ENCODE measurements at places on chromosomes 2 and 18. TPM values are rescaled to one million over a fixed set of nuclear protein-coding genes. Genes with fewer than 3 reads are reported as not detected.

- H3K27me3 ChIP-seq: no peaks in the 10 kb centered on the region
- no peaks in the 10 kb centered on the region for H3K36me3 ChIP-seq
- H3K4me3 ChIP-seq: no peak overlapping the region
Observed at GRCh38 chr2:83584672-83585071, 874.4 kb downstream of the SUCLG1 start.

Gene NEU4
- 3.2 TPM for total RNA-seq

Gene GPR39
- total RNA-seq: not detected

Gene RAB17
- not detected for total RNA-seq

Gene IGFBP2
- total RNA-seq: 32.5 TPM

Gene ZNF407
- 18.3 TPM for total RNA-seq

- no peaks in the 10 kb centered on the region for H3K36me3 ChIP-seq
- H3K27me3 ChIP-seq: no peaks in the 10 kb centered on the region
- no peak for DNase-seq
- H3K4me1 ChIP-seq: no peaks in the 10 kb centered on the region
Observed at GRCh38 chr18:33350256-33350655, 90.3 kb downstream of the CCDC178 start.

Gene MAP3K19
- total RNA-seq: not detected

- DNase-seq: no peak
- no peaks in the 10 kb centered on the region for H3K4me1 ChIP-seq
- no peaks in the 10 kb centered on the region for H3K36me3 ChIP-seq
- H3K4me3 ChIP-seq: no peak overlapping the region
- no peak overlapping the region for H3K27ac ChIP-seq
Observed at GRCh38 chr2:13660231-13660630, 943.5 kb downstream of the TRIB2 start.

DNA sequence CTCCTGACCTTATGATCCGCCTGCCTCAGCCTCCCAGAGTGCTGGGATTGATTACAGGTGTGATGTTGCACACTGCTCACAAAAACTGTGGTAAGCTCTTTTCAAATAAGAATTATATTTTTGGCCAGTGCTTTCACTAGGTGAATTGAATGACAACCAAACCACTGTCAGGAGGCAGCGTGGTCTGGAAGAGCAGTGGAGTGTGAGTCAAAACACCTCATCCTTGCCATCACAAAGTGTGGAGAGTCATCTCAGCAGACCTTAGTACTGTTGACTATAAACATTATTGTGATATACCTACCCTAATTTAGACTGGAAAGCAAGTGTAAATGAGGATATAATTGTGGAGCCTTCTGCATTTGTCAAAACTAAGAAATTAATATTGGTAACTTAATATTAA, 61.3 kb downstream of the UBE2E3 start:
- H3K27ac ChIP-seq: no peak overlapping the region
- H3K36me3 ChIP-seq: peaks cover 4% of the 10 kb centered on the region
- H3K4me3 ChIP-seq: no peak overlapping the region
- H3K4me1 ChIP-seq: peaks cover 23% of the 10 kb centered on the region
- no peak for DNase-seq

Gene NHEJ1
- 22.9 TPM for total RNA-seq

All from activated T-helper 2 cell treated with anti-CD3 and anti-CD28 coated beads, Interferon-gamma antibody, Interleukin-2, Interleukin-4, amounts not matched to agents 10 μg/mL and 5 μg/mL and 100 μg/mL, durations not matched to agents 14 hours and 24 hours and 36 hours (primary cell).